ENCODE measurements at places on chromosomes 7 and 10. TPM values are rescaled to one million over a fixed set of nuclear protein-coding genes. Genes with fewer than 3 reads are reported as not detected.

Gene VIPR2
- 0.80 TPM for total RNA-seq

Gene BAIAP2L1
- 1.4 TPM for total RNA-seq

Gene COPG2
- 14.5 TPM for total RNA-seq

Gene NUTM2E
- total RNA-seq: 0.37 TPM

Gene ANK3
- total RNA-seq: 3.6 TPM

Gene JCAD
- total RNA-seq: 0.03 TPM

Gene KIAA1217
- not detected for total RNA-seq

Gene FRG2B
- not detected for total RNA-seq

Gene ACSL5
- 55.8 TPM for total RNA-seq

Gene SPDYE8
- not detected for total RNA-seq

Gene CDNF
- total RNA-seq: 1.0 TPM

Gene MMP21
- 0.20 TPM for total RNA-seq

GRCh38 chr7:10245406-10245805, 728.3 kb upstream of the PHF14 start:
- no peak for DNase-seq

DNA sequence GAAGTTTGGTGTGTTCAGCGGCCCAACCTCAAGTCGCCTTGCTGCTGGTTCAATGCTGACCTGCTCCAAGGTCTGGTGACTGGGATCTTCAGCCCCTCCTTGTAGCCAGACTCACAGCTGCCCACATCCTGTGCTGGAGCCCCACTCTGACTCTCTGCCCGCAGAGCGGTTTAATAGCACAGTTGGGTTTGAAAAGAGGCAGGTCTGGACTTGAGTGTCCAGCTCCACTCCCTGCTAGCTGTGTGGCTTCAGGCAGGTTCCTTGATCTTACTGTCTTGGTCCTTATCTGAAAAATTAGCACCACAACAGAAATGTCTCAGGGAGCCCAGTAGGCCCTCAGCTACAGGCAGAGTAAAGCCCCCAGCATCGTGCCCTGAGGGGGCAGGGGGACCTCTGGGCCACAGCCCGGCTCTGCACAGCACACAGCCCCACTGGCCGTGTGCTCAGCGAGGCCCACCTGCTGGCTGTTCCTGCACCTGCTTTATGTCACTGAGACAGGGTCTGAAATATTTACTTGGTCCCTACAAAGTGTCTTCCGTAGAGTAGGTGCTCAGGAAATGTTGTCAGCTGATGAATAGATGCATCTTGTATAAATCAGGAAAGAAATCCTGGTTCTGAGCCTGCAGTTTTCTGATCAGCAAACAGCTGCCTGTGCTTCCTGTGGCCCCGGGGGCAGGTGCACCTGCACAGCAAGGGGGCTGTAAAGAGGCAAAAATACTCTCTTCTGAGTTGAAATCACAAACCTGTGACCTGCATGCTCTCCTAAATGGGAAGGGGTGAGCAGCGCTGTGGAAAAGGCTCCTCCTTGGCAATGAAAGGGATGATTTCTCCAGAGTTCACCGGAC, 155.5 kb downstream of the SVIL start:
- DNase-seq: no peak

GRCh38 chr7:79211724-79212123, 241.7 kb downstream of the MAGI2 start:
- DNase-seq: no peak

GRCh38 chr7:148395990-148396716, 194.4 kb upstream of the C7orf33 start:
- no peak for DNase-seq

DNA sequence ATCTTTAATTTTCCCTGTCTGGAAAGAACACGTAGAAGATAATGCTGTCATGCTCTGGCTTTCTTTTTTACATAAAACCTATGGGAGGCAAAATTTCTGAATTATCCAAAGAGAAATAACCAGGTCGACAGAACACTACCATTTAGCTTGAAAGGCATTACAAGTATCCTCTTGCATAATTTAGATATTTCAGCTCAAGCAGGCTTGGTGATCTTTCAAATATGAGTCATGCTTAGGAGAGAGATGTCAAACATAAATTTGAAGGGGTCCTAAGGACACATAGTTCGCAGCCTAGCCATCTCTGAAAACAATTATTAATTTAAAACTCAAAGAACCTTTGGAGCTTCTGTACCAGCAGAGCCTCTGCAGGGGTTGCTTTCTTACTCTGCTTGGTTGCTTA, 100.9 kb downstream of the FAS start:
- no peak for DNase-seq

DNA sequence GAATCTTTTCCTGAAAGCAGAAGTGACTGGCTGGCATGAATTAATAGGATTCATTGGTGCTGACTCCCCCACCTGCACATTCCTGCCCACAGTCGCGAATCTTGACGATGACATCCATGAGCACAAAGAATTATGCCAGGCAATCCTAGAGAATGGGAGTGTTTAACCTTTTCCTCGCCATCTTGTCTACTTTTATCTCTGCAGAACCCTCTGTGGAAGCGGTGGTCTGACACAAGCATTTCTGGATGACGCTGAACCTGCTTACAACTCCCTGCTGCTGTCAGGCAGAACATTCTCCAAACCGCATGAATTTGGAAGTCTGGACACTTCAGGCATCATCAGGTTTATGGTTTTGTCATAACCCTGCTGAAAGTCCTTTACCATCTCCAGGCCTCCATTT, 36.5 kb downstream of the KLF6 start:
- no peak for DNase-seq

- no peak for DNase-seq
These were observed 1.4 kb downstream of the FAM3C start for GRCh38 chr7:121394709-121395140.

GRCh38 chr10:26860102-26860442, 686 bp downstream of the ABI1 start:
- no peak for DNase-seq

- no peak for DNase-seq
These were observed 3.3 kb downstream of the MAPK8 start for GRCh38 chr10:48309711-48310226.
